ENCODE measurements at places on chromosomes 2 and 18.

DNA sequence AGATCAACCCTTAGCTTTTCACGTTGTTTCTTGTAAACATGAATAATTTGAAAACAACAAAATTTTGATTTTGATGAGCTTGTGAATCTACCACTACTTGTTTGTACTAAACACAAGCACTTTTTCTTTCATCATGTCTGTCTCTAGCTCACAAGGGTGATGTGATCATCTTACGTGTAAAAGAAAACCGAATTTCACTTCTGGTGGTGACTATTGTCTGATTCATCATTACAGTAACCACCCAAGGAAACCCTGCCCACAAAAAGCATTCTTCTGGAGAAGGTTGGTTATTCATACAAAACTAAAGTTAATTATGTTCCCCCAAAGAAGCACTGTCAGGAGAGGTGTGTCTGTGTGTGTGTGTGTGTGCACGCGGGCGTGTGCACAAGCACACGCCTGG is 285.4 kb downstream of the ZNF516 start:
- DNase-seq, result no peak

- DNase-seq, result no peak
Observed at GRCh38 chr2:128396946-128397345, 78.3 kb upstream of the HS6ST1 start.

GRCh38 chr2:240793313-240794177 is 26.5 kb downstream of the KIF1A start:
- DNase-seq, result no peak

- no peak for DNase-seq
Observed at GRCh38 chr2:50551868-50552267, 480.1 kb downstream of the NRXN1 start.

DNA sequence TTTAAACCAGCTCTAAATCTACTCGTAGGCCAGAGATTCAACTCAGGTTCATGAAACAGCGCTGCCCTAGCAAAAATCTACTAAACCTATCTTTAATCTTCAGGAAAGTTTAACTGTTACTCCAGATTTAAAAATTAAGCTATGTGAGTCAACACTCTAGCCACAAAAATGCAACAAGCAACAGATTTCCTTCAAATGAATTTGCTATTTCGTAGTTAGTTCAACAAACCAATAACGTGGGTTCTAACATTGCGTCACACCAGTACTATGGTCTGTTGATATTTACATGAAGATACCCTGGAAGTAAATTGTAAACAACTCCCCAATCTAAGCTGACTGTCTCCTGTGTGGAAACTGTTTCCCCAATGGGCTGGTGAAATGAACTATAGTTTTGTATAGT is 71.2 kb downstream of the FIGN start:
- no peak for DNase-seq

GRCh38 chr2:207935991-207936370 is 89.3 kb downstream of the PLEKHM3 start:
- DNase-seq, result no peak

DNA sequence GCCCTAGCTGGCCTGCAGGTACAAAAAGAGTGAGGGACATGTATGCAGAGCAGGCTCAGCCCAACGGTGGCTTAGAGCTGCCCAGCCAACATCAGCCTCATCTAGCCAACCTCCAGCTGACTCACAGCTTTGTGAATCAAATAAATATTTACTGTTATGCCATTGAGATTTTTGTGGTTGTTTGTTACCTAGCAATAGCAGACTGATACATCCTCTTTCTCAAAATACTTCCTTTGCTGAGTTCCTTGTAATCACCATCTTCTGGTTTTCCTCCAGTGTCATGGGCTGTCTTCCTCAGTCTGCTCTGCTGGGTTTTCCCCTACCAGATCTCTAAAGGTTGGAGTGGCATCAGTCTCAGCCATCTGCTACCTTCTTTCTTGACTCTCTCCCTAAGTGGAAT is 126.6 kb upstream of the SLC1A4 start:
- no peak for DNase-seq

DNA sequence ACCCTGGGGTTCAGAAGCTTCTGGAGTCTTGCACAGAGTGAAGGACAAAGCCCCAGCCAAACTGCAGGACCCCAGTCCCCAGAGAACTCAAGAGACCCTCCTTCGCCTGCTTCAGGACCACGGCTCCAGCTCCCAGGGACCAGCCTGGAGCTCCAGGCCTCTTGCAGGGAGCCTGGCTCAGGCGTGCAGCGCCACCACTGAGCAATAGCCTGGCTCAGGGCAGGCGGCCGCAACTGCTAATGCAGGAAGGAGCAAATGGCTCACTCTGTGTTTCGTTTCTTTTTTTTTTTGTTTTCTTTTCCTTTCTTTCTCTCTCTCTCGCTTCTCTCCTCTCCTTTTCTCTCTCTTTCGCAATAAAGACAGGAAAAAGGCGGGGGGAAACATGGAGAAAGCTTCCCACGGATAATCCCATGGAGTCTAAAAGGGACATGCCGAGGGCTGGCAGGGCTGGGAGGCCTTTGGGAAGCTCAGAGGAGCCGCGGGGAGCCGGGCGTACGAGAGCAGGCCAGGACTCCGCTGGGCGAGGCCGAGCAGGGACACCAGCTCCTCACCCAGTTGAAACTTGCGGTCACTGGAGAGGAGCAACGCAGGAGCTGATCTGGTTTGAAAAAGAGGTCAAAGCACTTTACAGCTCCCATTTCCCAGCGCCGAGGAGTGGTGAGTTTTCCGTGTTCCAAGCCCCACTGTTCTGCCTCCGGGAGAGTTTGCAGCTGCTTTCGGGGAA is 244.8 kb downstream of the TWIST2 start:
- DNase-seq, result no peak

DNA sequence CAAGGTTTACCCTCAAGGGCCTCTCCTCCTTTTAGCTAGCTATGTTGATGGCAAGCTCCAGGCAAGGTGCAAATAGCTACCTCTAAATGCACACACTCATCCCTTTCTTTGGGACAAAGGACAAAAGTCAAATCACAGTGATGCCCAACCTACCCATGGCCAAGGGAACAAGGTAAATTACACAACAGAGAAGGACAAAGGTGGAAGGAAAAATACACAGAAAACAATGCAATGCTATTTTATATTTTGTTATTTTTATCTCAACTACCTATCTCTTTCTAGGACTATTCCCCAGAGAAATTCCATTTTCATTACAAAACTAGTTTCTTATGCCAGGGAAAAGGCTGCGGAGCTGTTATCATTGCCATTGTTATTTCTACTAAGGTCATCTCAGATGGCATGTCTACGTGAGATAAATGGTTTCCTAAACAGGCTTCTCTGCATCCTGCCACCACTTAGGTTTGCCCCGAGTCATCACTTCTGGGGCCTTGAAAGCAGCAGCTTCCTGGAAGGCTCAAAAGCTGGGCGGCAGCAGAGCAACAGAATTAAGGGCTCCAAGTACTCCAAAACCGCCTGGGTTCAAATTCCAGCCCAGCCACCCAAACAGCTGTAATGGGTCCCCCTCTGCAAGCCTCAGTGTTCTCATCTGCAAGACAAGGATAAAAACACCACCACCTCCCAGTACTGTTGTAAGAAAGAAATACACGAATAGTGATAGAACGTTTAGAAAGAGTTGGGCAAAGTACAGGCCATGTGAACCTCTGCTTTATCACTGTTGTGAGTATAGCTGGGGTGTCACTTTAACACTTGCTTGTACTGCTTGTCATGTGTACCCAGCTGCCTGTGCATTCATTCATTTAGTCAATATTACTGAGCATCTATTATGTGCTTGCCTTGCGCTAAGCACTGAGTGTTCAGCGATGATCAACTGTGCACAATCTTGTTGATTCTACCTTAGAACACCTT is 20.9 kb downstream of the BCL2 start:
- DNase-seq, result no peak

GRCh38 chr2:98334439-98335078 is 11.7 kb upstream of the CNGA3 start:
- peak; percentile 2 for DNase-seq

GRCh38 chr2:221102896-221103688 is 469.0 kb downstream of the EPHA4 start:
- DNase-seq, result no peak

DNA sequence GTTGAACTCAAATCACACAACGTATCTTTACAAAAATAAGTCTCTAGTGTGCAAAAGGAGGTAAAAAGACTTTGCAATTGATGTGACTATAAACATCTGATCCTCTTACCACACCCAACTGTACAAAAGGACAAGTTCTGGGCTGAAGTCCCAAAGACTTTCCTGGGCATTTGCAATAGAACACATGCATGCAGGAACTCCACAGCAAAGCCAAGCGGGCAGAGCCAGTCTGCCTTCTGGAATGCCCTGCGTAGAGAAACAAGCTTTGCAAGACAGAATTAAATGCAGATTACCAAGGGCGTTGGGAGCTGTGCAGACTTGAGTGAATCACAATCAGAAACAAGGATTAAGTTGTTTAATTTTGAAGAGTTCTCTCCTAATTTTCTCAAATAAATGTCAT is 208.4 kb upstream of the ZNF521 start:
- DNase-seq, result no peak

- DNase-seq, result no peak
Observed at GRCh38 chr18:29250259-29250658, 1073.3 kb upstream of the CDH2 start.

- no peak for DNase-seq
Observed at GRCh38 chr2:85974390-85974789, 85.6 kb upstream of the ST3GAL5 start.

DNA sequence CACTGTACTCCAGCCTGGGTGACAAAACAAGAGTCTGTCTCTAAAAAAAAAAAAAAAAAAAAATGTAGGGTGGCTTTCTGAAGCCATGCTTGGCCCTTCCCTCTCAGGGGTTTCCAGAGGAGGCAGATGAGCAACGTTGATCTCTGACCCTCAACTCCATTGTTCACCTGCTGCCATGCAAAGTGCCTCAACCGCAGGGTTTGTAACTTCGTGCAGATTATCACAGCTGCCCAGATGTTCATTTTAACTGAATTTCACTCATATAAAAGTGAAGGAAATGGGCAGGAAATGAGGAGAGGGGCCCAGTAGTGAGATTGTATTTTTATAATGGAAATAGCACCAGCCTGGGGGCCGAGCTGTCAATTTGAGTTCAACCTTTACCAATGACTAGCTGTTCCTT is 14.9 kb upstream of the B3GNT2 start:
- DNase-seq, result no peak

DNA sequence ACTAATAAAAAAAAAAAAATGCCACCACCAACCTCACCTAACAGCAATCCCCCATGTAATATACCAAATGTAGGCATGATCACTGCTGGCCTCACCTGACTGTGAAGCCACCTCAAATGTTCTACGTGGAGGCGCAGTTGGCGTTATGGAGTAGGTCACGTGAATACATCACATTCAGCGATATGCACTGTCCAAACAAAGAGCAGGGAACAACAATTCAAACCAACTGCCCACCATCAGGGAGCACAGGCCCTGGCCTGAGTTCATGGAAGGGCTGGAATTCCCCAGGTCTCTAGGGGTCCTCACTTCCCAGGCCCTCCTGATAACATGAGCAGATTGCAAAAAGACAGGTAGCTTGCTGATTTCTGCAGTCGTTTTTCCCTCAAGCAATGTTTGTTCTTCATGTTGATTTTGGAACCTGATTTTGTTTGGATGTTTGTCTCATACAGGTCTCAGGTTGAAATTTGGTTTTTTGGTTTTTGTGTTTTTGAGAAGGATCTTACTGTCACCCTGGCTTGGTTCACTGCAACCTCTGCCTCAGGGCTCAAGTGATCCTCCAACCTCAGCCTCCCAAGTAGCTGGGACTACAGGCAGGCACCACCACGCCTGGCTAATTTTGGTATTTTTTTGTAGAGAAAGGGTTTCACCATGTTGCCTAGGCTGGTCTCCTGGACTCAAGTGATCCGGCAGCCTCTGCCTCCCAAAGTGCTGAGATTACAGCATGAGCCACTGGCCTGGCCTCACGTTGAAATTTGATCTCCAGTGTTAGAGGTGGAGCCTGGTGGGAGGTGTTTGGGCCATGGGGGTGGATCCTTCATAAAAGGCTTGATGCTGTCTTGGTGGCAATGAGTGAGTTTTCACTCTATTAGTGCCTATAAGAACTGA is 15.5 kb downstream of the TBC1D8 start:
- no peak for DNase-seq

GRCh38 chr2:169007941-169008340 is 23.2 kb downstream of the ABCB11 start:
- DNase-seq, result no peak
